MCF 10A (cell line): ENCODE measurements at places on chromosomes 4 and X. TPM values are rescaled to one million over a fixed set of nuclear protein-coding genes. Genes with fewer than 3 reads are reported as not detected.

KIAA0232 gene
- total RNA-seq: 15.6 and 19.2 TPM in 2 replicates

GRCh38 chr4:112251019-112251643, 19.5 kb downstream of the AP1AR start:
- no peak overlapping the region for H3K4me3 ChIP-seq
- H3K4me1 ChIP-seq: peaks cover 5% of the 10 kb centered on the region
- DNase-seq: no peak
- H3K36me3 ChIP-seq: peaks cover 13% of the 10 kb centered on the region
- H3K27me3 ChIP-seq: no peaks in the 10 kb centered on the region

DNA sequence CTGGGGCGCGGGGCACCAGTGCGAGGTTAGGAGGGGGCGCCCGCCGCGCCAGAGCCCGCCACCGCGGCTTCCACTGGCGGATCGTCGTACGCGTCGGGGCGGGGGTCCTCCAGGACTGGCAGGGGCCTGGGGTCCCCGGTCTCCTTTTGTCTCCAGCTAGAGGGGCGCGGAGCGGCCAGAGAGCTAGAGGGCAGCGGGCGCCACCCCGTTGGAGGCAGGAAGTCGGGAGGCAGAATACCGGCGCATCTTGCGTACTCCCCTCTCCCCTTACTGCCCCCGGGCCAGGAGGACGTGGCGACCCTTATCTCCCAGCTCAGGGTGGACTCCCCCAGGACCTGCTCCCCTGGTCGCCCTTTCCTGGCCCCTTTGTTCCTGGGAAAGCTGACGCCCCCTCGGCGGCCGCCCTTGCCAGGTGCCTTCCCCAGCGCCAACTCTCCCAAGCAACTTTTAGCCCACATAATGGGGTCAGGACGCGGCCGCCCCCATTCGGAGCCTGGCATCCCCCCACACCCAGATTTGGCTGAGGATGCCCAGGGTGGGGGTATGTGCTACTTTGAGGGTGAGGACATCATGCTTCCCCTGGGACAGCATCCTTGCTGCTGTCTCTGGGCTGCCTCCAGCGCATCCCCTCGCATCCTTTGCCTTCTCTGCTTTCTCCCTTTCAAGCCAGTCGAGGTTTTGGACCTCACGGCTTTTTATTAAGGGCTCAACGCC, 933 bp downstream of the CNKSR2 start:
- peaks cover 64% of the 10 kb centered on the region for H3K27me3 ChIP-seq
- H3K36me3 ChIP-seq: no peaks in the 10 kb centered on the region
- H3K4me1 ChIP-seq: no peaks in the 10 kb centered on the region
- H3K27ac ChIP-seq: no peak overlapping the region

- H3K36me3 ChIP-seq: no peaks in the 10 kb centered on the region
- H3K4me1 ChIP-seq: peaks cover 28% of the 10 kb centered on the region
- no peak overlapping the region for H3K4me3 ChIP-seq
- H3K27me3 ChIP-seq: no peaks in the 10 kb centered on the region
- no peak overlapping the region for H3K27ac ChIP-seq
Observed at GRCh38 chr4:74534121-74534520, 89.2 kb downstream of the AREG start.

TMEM35A gene
- total RNA-seq: not detected in 2 replicates

PRRG3 gene
- not detected in 2 replicates for total RNA-seq

DNA sequence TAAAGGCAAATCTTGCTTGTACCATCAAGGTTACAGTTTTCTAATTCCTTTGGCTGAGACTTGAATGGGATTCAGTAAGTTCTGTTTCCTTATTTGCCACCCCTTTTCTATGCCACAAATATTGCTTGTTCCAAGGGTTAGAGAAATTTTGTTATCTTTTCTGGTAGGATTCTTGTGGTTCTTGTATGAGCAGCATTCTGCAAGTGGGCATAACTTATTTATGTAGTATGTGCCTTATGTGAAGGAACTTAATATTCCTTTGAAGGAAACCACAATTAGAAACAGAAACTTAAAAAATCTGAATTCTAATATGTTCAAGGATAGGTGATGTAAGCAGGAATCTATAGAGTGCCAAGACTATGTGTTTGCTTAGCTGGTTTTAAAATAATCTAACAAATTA, 53.1 kb upstream of the TSPAN5 start:
- H3K27me3 ChIP-seq: no peaks in the 10 kb centered on the region
- H3K27ac ChIP-seq: no peak overlapping the region
- no peak for DNase-seq
- no peaks in the 10 kb centered on the region for H3K4me1 ChIP-seq
- no peaks in the 10 kb centered on the region for H3K36me3 ChIP-seq
